ENCODE measurements at places on chromosomes 6 and 20.
A peak's percentile ranks its signal among the peaks of the same experiment; 100 is the strongest.

GRCh38 chr6:125745281-125746018, 4.0 kb upstream of the HEY2 start:
- no peak for DNase-seq

DNA sequence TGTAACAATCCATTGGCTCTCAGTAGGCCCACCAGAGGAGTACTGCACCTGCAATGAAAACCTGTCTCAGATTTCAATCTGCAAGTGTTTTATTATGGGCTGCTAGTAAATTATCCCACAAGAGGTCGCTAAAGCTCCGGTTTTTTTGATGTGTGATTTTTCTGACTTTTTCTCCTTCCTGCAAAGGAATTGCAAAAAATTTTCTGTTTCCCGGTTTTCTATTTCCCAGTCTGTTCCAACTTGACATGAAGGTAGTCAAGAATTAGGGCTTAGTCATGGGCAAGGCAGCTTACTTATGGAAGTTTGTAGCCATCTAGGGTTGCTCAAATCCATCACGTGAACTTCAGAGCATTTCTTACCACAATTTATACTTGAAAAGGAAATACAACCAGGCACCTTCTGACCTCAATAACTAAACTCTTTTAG, 38.5 kb upstream of the AHI1 start:
- DNase-seq = no peak

DNA sequence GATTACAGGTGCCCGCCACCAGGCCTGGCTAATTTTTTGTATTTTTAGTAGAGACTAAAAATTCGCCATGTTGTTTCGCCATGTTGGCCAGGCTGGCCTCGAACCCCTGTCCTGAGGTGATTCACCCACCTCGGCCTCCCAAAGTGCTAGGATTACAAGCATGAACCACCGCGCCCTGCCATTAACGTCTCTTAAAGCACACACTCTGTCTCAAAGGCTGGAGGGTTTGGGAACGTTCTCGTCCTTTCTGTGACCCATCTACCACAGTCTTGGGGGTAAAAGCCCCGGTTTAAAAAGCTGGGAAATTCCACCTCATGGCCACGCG, 57.8 kb upstream of the ARID1B start:
- no peak for DNase-seq

- DNase-seq = no peak
These were observed 15.0 kb downstream of the MBOAT1 start for GRCh38 chr6:20197251-20197650.

DNA sequence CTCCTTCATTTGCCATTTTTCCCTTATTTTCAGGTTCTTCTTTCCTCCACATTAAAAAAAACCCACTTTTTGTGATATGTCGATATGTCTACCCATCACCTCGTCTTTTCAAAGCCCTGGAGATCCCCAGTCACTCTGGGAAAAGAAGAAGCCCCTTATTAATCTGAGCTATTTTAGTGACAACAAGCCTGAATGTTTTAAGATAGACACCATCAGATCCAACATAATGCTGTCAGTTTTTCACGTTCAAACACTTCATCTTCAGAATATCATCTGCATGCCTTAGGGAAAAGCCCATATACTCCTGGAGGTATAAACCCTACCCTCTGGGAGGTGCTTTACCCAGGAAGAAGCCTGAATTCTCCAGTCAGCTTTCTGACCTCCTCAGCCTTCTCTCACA, 464.0 kb upstream of the CDH4 start:
- DNase-seq = no peak

DNA sequence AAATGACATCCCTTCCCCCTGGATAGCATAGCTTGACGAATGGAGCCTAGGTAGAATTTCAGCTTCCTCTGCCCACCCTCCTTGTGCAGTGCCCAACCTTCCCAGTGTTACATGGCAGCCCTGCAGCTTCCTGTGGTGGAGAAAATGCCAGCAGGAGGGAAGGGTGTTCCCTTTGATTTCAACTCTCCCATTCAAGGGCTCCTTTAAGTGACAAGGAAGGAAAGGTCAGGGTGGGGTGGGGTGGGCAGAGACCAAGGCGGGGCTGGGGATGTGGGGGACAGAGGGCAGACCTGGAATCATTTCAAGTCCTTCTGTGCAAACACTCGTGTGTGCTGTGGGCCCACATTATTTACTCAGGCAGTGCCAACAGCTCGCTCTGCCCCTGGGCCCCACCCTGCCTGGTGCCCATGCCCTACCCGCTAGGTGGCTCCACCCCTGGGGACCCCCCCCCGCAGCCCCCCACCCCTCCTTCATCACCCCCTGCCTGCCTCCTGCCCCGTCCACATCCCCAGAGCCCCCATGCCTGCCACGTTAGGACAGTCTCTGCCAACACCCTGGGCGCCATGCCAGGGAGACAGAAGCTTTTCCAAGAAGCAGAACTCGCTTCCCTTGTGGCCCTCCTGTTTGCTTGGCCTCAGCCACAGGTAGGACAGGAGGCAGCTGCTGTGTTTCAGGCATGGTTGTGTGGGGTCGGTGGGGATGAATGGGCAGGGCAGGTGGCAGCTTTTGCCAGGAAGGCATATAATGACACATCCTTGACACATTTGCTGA, 9.4 kb downstream of the SPDEF start:
- DNase-seq = no peak

- DNase-seq = no peak
These were observed 157.6 kb upstream of the OLIG3 start for GRCh38 chr6:137651591-137652335.

GRCh38 chr20:2688041-2688591, 4.5 kb upstream of the EBF4 start:
- peak; percentile 71 for DNase-seq

GRCh38 chr6:24757611-24758010, 17.1 kb upstream of the GMNN start:
- DNase-seq = no peak

- DNase-seq = no peak
These were observed 219.0 kb downstream of the CDC5L start for GRCh38 chr6:44606504-44606903.

DNA sequence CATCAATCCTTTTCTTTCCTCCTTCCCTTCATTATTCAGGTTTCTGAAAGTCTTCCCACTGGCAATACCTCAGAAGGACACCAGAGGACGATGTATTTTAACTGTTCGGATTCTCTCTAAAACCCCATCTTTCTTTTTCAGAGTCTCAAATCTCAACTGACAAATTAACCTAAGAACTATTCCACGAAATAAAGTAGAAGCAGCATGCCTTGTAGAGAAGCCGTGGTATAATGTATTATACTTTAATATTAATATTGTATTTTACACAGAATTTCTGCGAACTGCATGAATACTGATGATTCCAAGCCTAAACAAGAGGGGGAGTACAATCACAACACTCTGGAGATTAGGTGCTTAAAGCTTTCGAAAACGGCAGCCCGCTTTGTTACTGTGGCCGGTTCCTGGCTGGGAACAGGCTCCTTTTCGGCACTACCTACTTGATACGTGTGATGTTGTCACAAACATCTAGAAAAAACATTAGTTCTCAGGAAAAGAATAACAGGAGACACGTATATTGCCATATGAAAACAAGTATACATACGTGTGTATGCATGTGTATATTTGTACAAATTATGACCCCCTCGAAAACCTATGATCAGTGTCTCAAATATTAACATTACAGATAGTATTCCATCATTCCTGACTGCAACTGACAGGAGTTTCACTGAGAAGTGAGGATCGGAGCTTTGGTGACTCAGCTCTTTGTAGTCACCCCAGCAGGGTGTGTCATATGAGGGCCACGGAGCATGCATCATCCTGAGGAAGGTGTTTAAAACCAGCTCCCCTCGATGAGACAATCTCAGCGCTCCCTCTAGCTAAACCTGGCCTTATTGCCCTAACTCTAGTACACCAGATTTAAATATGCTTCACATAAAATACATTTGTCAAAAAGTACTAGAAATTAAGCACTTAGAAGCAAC, 319.7 kb upstream of the TCF21 start:
- DNase-seq = peak; percentile 3

- DNase-seq = no peak
These were observed 22.2 kb downstream of the FAM110A start for GRCh38 chr20:855466-856360.

- peak; percentile 18 for DNase-seq
These were observed 88.7 kb downstream of the ARHGAP18 start for GRCh38 chr6:129621252-129621651.

GRCh38 chr20:62984666-62985443, 21.9 kb downstream of the BHLHE23 start:
- no peak for DNase-seq

GRCh38 chr6:31004794-31005193, 5.5 kb upstream of the MUC22 start:
- DNase-seq = no peak

DNA sequence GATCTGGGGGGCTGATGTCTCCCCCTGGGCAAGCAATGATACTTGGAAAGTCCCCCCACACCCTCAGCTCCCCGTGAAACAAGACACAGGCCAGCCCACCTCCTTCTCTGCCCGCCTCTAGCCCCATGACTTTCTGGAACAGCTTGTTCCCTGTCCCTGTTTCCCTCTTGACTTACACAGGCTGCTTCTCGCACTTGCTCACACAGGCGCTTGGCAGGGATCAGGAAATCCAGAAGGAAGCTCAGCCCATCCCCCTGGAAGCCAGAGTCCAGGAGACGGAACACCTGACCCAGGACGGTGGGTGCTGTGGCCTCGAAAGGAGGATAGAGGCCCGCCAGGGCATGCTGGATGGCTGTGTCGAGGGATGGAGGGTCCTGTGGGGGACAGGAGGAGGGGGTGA, 14.8 kb downstream of the KIAA1755 start:
- DNase-seq = no peak

GRCh38 chr20:24871480-24872213, 77.4 kb upstream of the CST7 start:
- no peak for DNase-seq

DNA sequence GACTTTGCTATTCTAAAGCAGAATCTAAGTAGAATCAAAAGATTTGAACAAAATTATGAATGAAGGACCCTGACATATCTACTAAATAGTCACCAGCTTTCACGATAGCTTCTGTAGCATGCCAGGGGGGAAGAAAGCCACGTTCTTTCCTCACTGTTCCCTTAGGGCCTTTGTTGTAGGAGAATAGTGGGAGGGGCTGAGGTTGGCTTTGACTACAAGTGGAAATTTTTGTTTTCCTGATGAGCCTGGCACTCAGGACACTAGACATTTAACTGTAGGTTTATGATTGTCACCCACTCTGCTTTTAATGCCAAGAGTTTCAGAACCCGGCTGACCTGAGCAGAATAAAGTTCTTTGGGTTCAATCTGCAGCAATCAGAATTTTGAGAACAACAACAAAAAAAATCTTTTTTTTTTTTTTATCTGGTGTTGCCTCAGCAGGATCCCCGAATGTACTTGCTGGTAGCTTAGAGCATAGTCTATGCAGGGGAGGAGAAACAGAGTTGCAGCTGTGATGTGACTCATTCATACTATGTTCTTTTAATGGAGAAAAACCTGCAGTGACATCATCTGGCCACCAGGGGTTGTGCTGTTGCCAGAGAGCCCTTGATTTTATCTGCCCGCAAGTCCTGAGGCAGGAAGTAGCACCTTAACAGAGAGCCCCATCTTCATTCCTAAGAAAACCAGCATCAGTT, 38.5 kb downstream of the TPD52L1 start:
- DNase-seq = peak; percentile 49

GRCh38 chr20:48738094-48738398, 89.8 kb downstream of the PREX1 start:
- no peak for DNase-seq

- DNase-seq = no peak
These were observed 39.1 kb upstream of the AKIRIN2 start for GRCh38 chr6:87741001-87741650.

GRCh38 chr6:105794239-105794638, 291.9 kb upstream of the PRDM1 start:
- no peak for DNase-seq

DNA sequence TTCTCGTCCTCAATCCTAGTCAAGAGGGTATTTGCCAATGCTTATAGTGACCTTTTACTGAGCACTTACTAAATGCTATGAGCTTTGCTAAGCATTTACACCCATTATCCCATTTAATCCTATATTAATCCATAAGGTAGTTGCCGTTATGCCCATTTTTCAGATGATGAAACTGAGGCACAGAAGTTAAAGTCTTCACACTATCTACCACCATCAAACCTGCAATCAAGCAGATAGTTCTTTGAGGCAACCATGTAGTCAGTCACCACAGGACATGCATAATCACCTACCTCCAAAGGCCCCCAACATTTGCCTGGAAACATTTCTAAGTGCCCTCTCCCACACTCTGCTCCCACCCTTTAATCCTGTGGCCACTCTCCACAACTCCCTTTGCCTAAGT, 149.6 kb downstream of the LY86 start:
- no peak for DNase-seq

- DNase-seq = no peak
These were observed 214.2 kb downstream of the TBC1D7 start for GRCh38 chr6:13113981-13114593.

DNA sequence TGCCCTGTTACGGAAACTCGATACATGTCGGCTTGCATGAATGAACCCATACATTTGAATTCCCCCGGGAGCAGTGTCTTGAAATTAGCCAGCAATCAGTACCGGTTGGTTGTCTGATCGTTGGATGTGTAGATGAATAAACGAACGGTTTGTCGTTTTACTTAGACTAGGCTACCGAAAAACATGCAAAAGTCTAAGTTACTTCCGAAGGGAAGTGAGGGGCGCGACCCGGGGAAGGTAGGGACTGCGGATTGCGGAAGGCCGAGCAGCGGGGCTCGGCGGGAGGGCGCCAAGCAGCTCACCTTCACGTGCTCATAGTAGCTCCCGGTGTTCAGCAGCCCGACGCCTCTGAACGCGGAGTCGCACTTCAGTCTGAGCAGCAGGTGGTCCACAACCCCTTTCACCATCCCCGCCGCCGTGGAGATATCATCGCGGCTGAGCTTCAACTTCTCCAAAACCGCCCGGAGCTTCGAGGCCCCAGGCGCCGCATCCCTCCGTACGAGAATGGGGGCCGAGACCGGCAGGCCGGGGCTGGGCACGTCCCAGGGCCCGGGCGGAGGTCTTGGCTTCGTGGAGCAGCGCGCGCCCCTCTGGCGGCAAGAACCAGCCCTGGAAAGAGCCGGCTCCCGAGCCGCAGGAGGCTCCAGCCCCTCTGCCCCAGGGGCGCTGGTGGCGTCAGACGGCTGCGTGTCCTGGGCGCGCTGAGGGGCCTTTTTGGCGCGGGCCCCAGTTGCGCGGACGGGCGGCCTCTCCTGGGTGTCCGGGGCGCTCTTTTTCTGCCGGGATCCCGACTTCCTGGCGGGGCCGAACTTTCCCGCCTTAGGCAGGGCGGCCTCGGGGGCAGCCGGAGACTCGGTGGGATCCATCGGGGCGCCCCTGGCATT, 632 bp downstream of the CGAS start:
- DNase-seq = peak; percentile 44

DNA sequence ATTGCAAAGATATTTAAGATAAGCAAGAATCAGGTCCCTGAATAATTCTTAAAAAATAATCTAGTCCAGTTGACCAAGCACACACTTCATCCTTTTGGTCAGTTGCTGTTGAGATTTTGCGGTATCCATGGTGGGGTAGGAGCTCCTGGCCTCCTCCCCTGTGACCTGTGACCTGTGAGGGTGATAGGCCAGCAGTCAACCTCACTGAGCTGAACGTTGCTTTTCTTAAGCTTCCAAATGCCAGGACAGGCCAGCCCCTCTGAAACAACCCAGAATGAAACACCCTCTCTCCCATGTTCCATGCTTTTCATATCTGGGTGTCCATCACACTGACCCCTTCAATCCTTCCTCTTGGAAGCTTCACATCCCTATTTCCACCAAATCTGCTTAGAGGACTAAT, 164.9 kb downstream of the THBS2 start:
- no peak for DNase-seq

GRCh38 chr20:63908008-63908682, 13.2 kb downstream of the DNAJC5 start:
- DNase-seq = no peak

- DNase-seq = no peak
These were observed 725 bp downstream of the BTBD3 start for GRCh38 chr20:11918391-11918845.
